ENCODE measurements at places on chromosomes 12 and 14. TPM values are rescaled to one million over a fixed set of nuclear protein-coding genes. Genes with fewer than 3 reads are reported as not detected.

CLEC12A gene
- total RNA-seq = 2.8 TPM

CMKLR1 gene
- 16.1 TPM for total RNA-seq

GARIN6 gene
- total RNA-seq = not detected

ADSS1 gene
- 102 TPM for total RNA-seq

UNC119B gene
- total RNA-seq = 14.2 TPM

TMED8 gene
- total RNA-seq = 5.9 TPM

NEMP1 gene
- 2.8 TPM for total RNA-seq

SMIM41 gene
- total RNA-seq = not detected

STYK1 gene
- not detected for total RNA-seq

INHBC gene
- total RNA-seq = not detected

RALGAPA1 gene
- 30.4 TPM for total RNA-seq

ZC2HC1C gene
- 7.5 TPM for total RNA-seq

GNB3 gene
- total RNA-seq = 5.8 TPM

EMP1 gene
- total RNA-seq = 477 TPM

GUCY2C gene
- not detected for total RNA-seq
